ENCODE measurements at places on chromosomes 2 and 18.

- no peak for DNase-seq
Observed at GRCh38 chr2:168935810-168936581, 34.9 kb downstream of the G6PC2 start.

GRCh38 chr2:45046786-45047185 lies 37.5 kb upstream of the SIX2 start:
- DNase-seq = no peak

DNA sequence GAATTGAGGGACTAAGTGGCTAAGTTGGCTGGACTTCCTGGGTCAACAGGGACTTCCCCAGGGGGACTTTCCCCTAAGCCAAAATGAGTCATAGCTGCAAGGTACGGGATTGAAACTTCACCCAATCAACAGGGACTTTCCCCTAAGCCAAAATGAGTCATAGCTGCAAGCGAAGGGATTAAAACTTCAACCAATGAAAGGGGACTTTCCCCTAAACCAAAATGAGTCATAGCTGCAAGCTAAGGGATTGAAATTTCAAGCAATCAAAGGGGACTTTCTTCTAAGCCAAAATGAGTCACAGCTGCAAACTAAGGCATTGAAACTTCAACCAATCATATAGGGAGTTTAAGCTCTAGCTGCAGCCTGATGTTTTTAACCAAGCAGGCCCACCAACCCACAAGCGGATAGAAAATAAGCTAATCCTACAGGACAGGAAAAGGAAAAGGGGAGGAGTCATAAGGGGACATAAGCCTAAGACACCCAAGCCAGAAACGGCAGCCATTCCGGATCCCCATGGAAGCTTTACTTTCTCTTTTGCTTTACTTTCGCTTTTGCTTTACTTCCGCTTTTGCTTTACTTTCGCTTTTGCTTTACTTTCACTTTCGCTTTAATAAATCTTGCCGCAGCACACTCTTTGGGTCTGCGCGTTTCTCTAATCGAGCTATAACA lies 1375.4 kb upstream of the CELF4 start:
- no peak for DNase-seq

GRCh38 chr2:172909454-172909853 lies 166.2 kb upstream of the MAP3K20 start:
- no peak for DNase-seq

DNA sequence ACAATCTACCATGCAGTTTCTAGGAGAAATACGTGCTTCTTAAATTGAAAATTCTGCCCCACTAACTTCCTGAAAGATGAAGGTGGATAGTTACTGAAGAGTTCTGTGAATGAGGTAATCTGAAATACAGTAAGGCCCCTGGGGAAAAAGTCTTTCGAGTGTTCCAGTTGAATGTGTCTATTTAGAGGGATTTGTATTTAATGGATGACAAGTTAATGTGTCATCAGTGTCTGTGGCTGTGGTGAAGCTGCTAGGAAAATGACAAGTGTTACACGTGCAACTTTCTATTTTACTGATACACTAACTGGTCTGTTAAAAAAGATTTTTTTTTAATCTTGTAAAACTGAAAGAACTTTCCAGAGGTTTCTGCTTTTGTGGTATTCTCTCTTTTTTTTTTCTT lies 384.6 kb downstream of the STK39 start:
- no peak for DNase-seq

DNA sequence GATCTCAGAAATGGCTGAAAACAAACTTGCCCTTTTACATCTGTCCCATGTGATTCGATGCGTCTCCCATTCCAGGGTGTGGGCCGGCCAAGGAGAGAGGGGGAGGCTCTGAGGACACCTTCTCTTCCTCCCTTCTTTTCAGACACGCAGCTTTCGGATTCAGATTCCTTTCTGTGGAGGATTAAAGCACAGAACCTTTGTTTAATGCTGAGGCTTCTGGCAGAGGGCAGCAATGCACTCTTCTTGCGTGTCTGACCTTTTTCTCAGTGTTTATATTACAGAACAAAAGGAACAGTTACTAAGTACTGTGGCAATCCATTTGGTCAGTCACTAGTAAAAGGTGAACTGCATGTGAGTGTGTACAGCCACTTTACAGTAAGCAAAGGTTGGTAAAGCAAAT lies 268.9 kb upstream of the CCDC68 start:
- no peak for DNase-seq

- DNase-seq = no peak
Observed at GRCh38 chr2:98926601-98927000, 9.4 kb downstream of the CRACDL start.

DNA sequence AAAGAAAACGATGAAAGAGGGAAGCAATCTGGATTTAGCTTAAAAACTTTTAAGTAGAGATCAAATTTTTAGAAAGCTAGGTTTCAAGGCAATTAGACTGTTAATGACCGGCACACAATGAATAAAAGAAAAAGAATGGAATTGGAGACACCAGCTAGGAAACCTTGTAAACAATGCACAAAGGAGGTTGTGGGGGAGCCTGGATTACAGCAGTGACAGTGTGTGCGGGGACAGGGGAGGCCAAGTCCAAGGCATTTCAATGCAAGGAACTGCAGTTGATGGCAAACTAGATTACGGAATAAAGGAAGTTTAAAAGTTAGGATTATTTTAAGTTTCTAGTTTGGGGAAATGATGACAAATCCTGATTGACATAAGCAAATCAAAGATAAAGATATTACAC lies 74.5 kb downstream of the DTNB start:
- no peak for DNase-seq

DNA sequence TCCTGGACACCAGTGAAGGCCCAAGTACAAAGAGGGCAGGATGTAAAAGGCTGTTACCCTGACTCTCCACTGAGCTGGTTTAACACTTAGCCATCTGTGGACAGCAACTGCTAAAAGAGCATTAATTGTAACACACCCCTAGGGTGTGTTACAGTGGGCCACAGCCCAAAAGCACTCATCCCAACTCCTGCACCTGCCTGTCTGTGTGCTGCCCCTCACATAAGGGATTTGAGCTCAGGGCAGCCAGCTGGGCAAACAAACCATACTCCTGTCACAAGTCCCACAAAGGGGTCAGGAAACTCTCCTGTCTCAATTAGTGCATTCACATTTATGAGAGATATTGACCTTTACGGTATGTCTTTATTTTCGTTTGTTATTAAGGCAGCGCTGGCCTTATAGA lies 833.1 kb upstream of the NXPH2 start:
- DNase-seq = no peak

DNA sequence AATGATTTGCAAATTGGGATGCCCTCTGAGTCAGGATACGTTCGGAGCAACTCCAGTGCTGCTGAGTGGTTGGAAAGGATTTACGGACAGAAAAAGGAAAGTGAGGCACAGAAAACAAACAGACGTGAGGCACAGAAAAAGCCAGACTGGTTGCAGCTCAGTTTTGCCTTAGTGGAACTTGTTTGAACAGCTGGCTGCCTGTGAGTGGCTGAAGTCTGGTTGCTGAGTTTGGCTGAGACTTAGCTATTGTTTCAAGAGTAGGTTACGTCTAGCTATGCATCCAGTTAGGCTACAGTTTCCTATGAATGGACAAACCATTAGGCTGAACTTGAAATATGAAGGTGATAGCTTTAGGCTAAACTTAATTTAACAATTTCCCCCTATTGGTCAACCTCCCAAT lies 256.6 kb downstream of the VAPA start:
- DNase-seq = no peak

- no peak for DNase-seq
Observed at GRCh38 chr2:60469536-60470317, 83.7 kb downstream of the BCL11A start.

GRCh38 chr2:204010628-204011560 lies 74.3 kb downstream of the ICOS start:
- no peak for DNase-seq

DNA sequence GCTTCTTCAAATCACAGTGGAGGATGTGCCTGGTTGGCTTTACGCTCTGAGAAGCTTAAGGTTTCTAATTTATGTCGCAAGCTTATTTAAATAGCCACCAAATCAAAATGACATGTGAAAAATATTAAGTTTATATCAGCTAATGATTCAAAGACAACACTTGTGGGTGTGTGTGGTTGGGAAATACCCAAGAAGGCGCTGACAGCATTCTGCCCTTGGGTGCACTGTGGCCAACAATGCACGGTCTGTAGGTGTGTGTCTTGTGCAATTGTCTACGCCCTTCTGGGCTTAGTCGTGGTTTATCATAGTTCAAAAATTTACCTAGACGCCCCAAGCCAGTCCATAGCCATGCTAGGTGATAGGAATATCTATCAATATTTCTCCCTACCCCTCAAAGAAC lies 60.9 kb downstream of the KCTD1 start:
- no peak for DNase-seq

DNA sequence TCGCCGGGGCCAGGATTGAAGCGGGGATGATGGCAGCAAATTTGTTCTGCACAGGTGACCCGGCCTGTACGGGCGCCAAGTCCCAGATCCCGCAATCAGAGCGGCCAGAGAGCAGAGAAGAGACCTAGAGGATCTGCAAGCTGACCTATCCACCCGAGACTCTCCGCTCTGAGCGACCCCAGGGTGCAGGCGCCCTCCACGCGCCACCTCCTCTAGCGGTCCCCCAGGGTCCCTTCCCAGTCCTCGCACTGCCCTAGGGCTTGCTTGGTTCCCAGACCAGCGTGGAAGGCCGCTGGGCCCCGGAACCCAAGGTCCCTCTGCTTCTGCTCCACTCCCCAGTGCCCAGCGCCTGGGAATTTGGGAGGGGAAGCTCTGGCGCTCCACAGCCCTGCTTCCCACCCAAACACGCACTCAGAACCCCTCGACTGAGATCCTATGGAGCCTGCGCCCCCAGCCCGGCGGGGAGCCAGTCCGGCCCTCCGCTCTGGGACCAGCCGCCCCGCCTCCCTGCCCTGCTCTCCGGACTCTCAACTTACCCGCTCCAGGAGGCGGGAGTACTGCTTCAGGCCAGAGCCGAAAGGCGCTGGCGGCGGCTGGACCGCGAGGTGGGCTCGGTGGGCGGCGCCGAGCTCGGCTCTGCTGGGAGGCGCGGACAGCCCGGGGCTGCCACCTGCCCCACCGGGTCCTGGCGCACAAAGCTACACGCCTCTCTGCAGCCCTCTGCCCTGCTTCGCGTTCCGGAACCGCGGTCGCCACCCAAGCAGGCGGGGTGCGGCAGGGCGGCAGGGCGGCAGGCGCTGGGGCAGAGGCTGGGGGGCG lies 3.0 kb upstream of the SIX3 start:
- DNase-seq = no peak

DNA sequence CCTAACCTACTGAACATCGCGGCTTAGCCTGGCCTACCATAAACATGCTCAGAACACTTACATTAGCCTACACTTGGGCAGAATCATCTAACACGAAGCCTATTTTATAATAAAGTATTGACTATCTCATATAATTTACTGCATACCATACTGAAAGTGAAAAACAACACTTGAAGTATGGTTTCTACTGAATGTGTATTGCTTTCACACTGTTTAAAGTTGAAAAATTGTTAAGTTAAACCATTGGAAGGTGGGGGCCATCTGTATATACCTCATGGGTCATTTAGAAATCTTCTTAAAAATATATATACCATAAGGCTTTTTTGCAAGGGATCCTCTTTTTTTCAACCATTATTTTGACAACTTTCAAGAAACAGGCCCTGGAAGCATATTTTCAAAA lies 16.5 kb downstream of the RNF149 start:
- DNase-seq = no peak

- no peak for DNase-seq
Observed at GRCh38 chr2:43085929-43086328, 140.5 kb downstream of the ZFP36L2 start.

- DNase-seq = peak; percentile 78
Observed at GRCh38 chr18:76822506-76823160, at the start of gene ZNF236. Gene ZNF236 (plus strand): TSS chr18:76822557. CDS start chr18:76822608, 51 bp downstream.

GRCh38 chr2:176002688-176003210 lies 682 bp upstream of the LNPK start:
- no peak for DNase-seq

GRCh38 chr2:241798631-241799521 lies 10.1 kb upstream of the NEU4 start:
- DNase-seq = no peak

DNA sequence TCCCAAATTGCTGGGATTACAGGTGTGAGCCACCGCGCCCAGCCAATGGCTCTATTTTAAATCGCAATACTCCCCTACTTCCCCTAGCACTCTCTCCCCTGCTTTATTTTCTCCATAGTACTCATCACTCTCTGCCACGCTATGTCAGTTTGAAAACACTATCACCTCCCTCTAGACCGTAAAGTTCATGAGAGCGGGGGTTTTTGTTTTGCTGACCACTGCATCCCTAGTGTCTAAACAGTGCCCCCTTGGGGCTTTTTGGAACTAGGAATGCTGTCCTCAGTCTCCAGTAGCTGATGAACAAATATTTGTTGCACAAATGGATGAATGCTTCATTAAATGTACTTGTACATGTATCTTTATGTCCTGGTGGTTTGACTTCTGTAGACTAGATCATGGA lies 44.1 kb downstream of the ATOH8 start:
- DNase-seq = no peak

DNA sequence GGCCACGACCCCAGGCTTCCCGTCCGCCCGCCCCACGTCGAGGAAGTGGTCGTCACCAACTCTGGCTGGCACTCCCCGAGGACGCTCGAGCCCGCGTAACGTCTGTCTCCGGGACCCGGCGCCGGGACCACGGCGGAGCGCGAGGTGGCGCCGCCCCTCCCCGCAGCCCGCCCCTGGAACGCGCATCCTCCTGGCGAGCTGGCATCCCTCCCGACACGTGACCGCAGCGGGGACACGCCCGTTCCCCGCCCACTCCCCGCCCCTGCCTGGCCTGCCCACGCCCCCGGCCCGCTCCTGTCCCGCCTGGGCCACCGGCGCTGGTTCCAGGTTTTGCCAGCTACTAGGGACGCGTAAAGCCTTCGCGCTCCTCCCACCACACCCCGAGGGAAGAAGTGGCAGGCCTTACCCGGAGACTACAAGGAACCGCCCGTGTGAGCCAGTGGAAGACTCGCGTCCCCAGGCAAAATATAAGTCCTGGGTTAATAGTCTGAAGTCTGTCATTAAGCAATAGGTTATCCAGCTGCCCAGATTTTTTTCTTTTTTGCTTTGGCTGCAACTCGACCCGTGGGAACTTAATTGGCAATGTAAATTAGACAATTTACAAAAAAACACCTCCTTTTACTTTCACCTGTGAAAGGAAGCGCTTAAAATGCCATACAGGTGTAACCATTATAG lies at the start of gene OSBPL1A:
Gene OSBPL1A, minus strand, starts transcription at position 131 of the 675 bp plus-strand sequence. CDS start 20,291 bp downstream, outside the sequence.
- peak; percentile 88 for DNase-seq

- DNase-seq = no peak
Observed at GRCh38 chr2:187942876-187943275, 348.8 kb upstream of the GULP1 start.

DNA sequence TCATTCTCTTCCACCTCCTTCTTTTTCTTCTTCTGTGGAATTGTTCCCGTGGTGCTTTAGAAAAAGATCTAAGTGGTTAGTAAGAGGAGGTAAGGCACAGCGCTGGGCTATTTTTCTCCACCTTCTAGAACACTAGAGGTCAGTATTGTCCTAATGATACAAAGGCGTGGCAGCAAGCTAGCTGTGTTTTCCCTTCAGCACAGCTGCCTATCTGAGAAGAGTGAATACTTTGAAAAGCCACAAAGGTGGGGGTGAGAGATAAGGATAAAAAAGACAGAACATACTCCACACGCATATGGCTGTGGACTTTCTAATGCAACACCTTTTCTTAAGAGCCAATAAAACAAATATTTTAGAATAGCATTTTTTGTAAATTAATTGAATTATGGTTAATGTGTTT lies 2.1 kb downstream of the CNTNAP5 start:
- peak; percentile 82 for DNase-seq

- no peak for DNase-seq
Observed at GRCh38 chr2:199364153-199364552, 93.6 kb downstream of the SATB2 start.

Measured in NCI-H446 (cell line).